ENCODE measurements at places on chromosomes 4 and X. TPM values are rescaled to one million over a fixed set of nuclear protein-coding genes. Genes with fewer than 3 reads are reported as not detected.

NSUN7 gene
- total RNA-seq = 0.39 TPM

AKAP17A gene
- 40.5 TPM for total RNA-seq

NMU gene
- 0.52 TPM for total RNA-seq

KCTD8 gene
- not detected for total RNA-seq

PCYT1B gene
- total RNA-seq = 0.02 TPM

ADGRG2 gene
- total RNA-seq = 8.7 TPM

ARR3 gene
- not detected for total RNA-seq

KIF4A gene
- total RNA-seq = 29.9 TPM

CT45A2 gene
- not detected for total RNA-seq

GASK1B gene
- 0.44 TPM for total RNA-seq

ZNF711 gene
- total RNA-seq = 0.76 TPM

PAGE2B gene
- total RNA-seq = not detected

Measured in A549 treated with dexamethasone at 1 μM for 4 hours (cell line).